ENCODE measurements at places on chromosomes 2 and 18.

- DNase-seq = no peak
These were observed 32.6 kb upstream of the SLC40A1 start for GRCh38 chr2:189613077-189613636.

DNA sequence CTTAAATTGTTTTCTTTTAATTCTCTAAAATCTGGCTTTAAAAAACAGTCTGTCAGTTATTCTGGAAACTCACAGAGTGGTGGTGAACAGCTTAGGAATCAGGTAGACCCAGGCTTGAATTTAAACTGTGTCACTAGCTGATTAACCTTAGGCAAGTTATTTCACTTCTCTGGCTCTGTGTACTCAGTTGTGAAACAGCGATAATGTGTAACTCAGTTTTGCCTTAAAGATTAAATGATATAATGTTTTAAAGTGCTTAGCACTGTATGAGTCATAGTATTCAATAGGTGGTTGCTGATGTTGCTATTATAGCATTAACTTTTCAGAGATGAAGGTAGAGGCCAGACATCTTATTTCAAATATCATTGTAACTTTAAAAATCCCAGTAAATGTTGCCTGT is 40.7 kb downstream of the PKP4 start:
- no peak for DNase-seq

DNA sequence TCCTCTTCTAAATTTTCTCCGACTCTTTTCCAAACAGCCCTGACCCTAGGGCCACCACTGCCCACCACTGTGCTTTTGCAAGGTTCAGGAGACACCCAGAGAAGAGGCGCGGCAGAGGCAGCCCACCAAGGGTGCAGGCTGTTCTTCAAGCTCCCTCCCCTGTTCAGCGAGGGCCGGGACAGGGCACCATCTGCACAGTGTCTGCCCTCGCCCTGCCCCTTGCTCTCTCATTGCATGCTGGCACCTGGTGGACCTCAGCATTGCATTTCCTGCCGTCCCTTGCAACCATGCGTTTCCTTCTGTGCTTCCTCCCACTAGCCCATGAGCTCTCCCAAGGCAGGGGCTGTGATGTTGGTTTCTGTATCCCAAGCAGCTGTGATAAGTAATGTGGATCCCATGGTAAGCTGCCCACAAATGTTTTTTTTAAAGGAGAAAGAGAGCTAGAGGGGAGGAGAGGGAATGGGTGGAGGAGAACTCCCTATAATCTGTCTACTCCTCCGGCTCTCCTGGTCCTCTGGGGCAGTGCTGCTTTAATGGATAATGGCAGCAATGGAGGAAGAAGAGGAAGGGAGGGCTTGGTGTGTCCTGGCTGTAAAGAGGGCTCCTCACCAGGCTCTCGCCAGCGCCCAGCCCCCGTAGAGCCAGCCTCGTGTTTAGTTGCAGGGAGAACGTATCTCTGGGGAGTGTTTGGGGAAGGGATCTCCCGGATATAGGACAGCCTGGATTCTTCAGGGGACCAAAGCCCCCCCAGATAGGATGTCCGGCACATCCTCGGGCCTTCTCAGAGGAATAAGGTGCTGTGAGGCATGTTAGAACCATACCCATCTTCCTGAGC is 15.6 kb upstream of the YWHAQ start:
- no peak for DNase-seq

- no peak for DNase-seq
These were observed 108.8 kb upstream of the UBE2E3 start for GRCh38 chr2:180871649-180872048.

GRCh38 chr18:10094655-10095054 is 180.8 kb downstream of the VAPA start:
- DNase-seq = no peak
